ENCODE measurements at places on chromosomes 11 and 22. TPM values are rescaled to one million over a fixed set of nuclear protein-coding genes. Genes with fewer than 3 reads are reported as not detected.

DNA sequence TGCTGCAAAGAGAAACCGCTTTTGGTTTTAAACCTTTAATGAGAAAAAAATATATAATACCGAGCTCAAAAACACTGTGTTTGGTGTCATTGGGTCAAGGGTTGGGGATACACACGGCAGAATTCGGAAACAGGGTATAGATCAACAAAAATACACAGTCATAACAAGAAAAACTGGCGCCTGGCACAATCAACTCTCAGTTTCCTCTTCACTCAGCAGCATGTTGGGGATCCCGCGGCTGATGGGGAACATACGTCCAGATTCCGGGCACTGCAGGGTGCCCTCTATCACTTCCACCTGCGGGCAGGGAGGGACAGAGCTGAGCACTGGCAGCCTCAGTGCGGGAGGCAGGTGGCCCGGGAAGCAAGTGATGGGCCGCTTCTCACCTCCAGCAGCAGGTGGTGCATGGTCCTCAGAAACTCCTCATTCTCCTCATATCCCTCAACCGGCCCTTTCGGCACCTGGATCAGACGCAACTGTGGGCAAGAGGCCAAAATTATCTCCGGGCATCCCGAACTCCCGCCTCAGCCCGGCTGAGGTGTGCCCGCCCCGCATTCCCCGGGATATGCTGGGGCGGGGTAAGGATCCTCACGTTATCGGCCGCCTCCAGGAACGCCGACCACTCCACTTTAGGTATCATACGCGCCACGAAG, 561 bp downstream of the TRMT112 start:
- DNase-seq: peak; percentile 73
- H3K4me3 ChIP-seq: peak overlapping the region; percentile 99
- no peaks in the 10 kb centered on the region for H3K27me3 ChIP-seq
- H3K27ac ChIP-seq: peak overlapping the region; percentile 97

DNA sequence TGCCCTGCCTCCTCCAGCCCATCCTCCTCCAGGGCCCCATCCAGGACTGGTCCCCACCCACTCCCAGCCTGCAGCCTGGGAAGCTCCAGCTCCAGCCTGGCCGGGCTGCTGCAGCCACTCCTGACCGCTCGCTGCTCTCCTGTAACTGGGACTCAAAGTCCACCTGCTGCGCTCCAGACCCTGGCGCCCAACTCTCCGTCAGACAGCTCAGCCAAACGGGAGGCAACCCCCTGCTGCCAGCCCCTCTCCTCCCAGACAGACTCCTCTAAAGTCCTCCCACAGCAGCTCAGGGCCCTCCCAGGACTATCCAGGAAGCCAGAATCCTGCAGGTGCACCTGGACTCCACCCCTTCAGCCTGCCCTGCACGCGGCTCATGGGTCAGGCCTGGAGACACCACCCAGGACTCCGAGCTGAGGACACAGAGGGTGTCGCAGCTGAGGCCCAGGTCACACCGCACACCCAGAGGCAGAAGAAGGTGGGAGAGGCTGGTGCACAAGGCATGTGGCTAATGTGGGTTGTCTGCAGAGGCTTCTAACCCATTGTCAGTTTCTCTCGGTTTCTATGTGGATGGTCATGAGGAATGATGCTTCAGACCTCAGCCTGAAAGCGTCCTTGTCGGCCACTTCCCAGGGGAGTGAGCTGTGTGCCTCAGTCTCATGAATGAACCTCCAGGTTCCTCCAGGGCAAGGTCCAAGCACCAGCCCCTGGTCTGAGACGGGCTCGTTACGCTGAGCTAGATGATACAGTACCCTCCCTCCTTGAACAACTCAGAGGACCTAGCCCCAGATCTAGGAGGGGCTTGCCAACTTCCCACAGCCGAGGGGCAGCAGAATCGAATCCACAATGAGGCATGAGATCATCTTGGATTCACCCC, 1514.8 kb downstream of the TBC1D22A start:
- H3K4me1 ChIP-seq: no peaks in the 10 kb centered on the region
- no peaks in the 10 kb centered on the region for H3K36me3 ChIP-seq
- H3K4me3 ChIP-seq: no peak overlapping the region
- H3K27me3 ChIP-seq: no peaks in the 10 kb centered on the region
- no peak for DNase-seq

DNA sequence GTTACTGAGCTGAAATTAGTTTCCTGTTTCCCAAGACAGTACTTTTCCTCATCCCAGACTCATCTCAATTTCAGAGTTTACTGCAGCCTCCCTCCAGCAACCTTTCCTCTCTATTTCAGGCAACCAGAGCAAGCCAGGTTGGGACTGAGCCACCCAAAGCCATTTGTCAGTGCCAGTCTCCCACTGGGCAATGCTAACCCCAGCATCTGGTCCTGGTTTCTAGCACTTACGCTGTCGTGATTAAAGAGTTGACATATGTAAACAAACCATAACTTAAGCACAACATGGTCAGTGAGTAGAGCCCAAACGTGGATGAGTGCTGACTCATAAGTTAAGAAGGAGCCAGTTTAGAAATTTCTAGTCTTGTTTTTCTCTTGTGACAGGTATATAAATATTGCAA, 119.6 kb upstream of the BLID start:
- no peak overlapping the region for H3K27ac ChIP-seq
- H3K27me3 ChIP-seq: no peaks in the 10 kb centered on the region
- no peak for DNase-seq
- H3K4me1 ChIP-seq: peaks cover 6% of the 10 kb centered on the region
- H3K4me3 ChIP-seq: no peak overlapping the region

DNA sequence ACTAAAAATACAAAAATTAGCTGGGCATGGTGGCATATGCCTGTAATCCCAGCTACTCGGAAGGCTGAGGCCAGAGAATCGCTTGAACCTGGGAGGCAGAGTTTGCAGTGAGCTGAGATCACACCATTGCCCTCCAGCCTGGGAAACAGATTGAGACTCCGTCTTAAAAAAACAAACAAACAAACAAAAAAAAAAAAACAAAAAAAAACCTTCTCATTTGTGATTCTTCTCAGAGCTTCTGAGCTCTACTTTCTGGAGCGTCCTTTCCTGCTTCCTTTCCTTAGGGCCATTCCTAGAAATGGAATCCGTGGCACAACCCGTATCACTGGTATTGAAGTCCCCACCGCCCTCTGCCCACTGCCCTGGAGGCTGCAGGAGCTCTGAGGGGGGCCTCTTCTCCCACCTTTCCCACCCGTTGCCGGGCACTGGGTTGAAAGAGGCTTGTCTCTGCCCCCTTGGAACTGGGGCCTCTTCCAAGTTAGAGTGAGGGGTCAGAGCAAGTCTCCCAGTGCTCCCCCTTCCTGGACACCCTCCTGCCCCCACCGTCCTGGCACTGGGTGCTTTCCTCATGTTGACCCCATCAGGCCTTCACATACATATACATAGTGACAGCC, 2.0 kb upstream of the SHISA8 start:
- H3K27me3 ChIP-seq: peaks cover 50% of the 10 kb centered on the region
- H3K4me3 ChIP-seq: no peak overlapping the region
- H3K36me3 ChIP-seq: no peaks in the 10 kb centered on the region
- H3K4me1 ChIP-seq: peaks cover 10% of the 10 kb centered on the region

DNA sequence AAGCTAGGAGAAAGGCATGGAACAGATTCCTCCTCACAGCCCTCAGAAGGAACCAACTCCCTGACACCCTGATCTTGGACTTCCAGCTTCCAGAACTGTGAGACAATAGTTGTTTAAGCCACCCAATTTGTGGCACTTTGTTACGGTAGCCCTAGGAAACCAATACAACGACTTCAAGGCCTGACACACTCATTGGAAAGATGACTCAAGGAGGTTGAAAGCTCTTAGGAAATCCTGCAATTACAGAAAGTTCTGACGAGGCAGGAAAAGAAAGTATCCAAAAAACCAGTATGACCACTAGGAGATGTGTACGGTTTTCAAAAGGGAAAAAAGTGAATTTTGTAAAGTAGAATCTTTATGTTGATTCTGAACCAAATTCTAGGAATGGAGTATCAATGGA, 161.4 kb downstream of the SWAP70 start:
- peak overlapping the region; percentile 71 for H3K27ac ChIP-seq
- H3K4me1 ChIP-seq: peaks cover 28% of the 10 kb centered on the region
- H3K27me3 ChIP-seq: no peaks in the 10 kb centered on the region
- H3K4me3 ChIP-seq: no peak overlapping the region

GRCh38 chr11:19316434-19316833, 75.7 kb upstream of the E2F8 start:
- no peak overlapping the region for H3K27ac ChIP-seq
- peaks cover 22% of the 10 kb centered on the region for H3K27me3 ChIP-seq
- H3K4me1 ChIP-seq: no peaks in the 10 kb centered on the region
- H3K4me3 ChIP-seq: no peak overlapping the region
- DNase-seq: no peak

GRCh38 chr11:15967966-15968365, 388.4 kb downstream of the SOX6 start:
- H3K36me3 ChIP-seq: no peaks in the 10 kb centered on the region
- H3K27ac ChIP-seq: peak overlapping the region; percentile 92
- H3K27me3 ChIP-seq: no peaks in the 10 kb centered on the region
- H3K4me3 ChIP-seq: no peak overlapping the region
- peaks cover 26% of the 10 kb centered on the region for H3K4me1 ChIP-seq

DNA sequence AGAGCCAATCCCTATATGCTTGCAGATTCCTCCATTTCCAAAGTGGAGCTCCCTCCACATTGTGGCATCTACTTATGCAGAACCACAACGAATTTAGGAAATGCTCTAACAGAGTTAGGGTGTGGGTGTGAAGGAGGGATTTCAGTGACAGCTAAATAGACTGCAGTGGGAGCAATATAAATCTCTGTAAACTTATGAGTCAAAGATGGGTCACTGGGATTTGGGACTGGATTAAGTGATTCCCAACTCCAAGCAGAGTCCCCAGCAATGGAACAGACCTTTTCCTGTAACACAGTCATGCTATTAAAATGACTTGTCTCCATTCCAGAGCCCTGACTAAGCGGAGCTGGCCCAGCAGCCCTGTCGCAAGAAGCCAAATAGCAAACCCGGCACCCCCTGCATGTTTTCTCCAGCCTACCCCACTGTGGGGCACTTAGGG, 36.6 kb downstream of the RPL27A start:
- peak; percentile 96 for DNase-seq
- no peaks in the 10 kb centered on the region for H3K27me3 ChIP-seq
- H3K4me1 ChIP-seq: peaks cover 46% of the 10 kb centered on the region
- peak overlapping the region; percentile 48 for H3K4me3 ChIP-seq
- peak overlapping the region; percentile 91 for H3K27ac ChIP-seq

DNA sequence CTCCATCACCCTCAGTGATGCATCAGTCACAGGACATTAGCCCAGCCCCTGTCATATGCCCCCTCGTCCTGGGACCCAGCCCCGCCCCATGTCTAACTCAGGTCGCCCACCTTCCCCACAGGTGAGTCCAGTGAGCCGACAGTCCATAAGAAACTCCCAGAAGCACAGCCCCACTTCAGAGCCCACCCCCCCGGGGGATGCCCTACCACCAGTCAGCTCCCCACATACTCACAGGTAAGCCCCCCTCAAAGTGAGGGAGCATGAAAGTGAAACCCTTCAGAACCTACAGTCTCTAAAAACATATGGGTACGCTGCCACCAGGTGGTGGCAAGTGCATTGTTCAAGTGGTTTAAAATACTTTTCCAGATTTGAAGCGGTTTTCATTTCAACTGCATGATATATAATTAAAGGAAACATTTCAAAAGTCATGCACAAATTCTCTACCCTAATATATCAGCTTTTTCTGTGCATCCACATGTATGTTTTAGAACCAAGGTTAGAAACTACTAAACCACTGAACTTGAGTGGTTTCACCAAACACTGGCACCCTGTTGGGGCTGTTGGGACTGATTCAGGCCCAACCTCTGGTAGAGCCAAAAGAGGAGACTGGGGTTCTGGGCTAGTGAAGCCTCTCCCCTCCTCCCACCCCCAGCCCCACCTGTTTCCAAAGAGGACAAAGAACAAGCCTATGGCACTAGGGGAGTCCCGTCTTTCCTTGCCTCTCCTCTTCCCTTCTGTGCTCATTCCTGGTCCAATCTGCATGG, 17.3 kb downstream of the EPS8L2 start:
- no peaks in the 10 kb centered on the region for H3K36me3 ChIP-seq
- no peak overlapping the region for H3K4me3 ChIP-seq
- DNase-seq: peak; percentile 96
- no peak overlapping the region for H3K27ac ChIP-seq
- H3K27me3 ChIP-seq: peaks cover 6% of the 10 kb centered on the region
- peaks cover 9% of the 10 kb centered on the region for H3K4me1 ChIP-seq

GRCh38 chr11:17415523-17416104, 27.2 kb upstream of the KCNJ11 start:
- H3K27ac ChIP-seq: no peak overlapping the region
- H3K4me3 ChIP-seq: no peak overlapping the region
- H3K4me1 ChIP-seq: no peaks in the 10 kb centered on the region

GRCh38 chr11:42257534-42257933, 798.1 kb upstream of the LRRC4C start:
- no peaks in the 10 kb centered on the region for H3K36me3 ChIP-seq
- no peaks in the 10 kb centered on the region for H3K4me1 ChIP-seq
- no peak overlapping the region for H3K27ac ChIP-seq

DNA sequence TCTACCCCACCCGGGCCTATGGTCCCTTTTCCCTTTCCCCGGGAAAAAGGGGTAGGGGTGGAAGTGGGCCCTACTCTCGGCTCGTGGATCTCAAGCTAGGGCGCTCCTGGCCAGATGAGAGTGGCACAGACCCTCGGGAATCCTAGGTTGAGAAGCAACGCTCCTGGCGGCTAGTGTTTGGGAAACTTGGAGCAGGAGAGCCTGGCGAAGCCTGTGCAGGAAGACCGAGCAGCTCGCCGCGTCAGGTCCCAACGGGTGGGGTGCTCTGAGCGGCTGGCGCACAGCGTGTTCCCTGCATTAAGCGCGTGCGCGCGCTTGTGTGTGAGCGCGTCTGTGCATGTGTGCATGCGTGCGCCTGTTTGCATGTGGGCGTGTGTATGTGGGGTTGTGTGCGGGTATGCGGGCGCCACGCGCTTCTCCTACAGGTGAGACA, 7.1 kb upstream of the FLI1 start:
- no peaks in the 10 kb centered on the region for H3K36me3 ChIP-seq
- peaks cover 21% of the 10 kb centered on the region for H3K4me1 ChIP-seq
- H3K27me3 ChIP-seq: peaks cover 52% of the 10 kb centered on the region
- peak; percentile 88 for DNase-seq
- H3K4me3 ChIP-seq: peak overlapping the region; percentile 62
- H3K27ac ChIP-seq: no peak overlapping the region

DNA sequence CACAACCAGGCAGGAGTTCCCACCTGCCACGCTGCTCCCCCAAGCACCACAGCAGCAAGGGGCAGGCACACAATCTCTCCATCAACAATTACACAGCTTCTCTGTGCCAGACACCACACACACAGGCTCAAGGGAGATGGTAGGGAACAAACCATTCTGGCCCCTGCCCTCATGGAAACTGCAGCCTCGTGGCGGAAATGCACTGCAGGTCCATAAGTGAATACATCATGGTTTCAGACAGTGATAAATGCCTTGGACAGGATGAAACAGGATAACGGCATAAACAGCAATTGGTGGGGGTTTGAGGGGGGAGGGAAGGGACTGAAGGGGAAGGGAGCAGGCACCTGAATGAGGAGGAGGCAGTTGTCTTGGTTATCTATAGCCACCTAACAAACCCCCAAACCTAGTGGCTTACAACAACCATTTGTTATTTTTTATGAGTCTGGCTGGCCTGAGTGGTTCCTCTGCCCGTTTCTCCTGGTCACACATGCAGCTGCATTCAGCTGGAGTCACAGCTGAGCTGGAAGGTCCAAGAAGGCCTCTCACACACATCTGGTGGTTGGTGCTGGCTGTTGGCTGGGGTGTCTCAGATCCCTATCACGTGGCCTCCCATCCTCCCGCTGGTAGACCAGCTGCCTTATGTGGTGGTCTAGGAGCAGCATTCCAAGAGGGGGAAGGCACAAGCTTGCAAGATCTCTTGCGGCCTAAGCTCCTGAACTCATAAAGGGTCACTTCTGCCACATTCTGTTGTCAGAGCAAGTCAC, 15.0 kb upstream of the YWHAH start:
- DNase-seq: no peak
- peaks cover 18% of the 10 kb centered on the region for H3K27me3 ChIP-seq
- H3K4me1 ChIP-seq: no peaks in the 10 kb centered on the region
- H3K27ac ChIP-seq: no peak overlapping the region

The C11orf16 gene
- total RNA-seq: not detected

The KCNJ4 gene
- not detected for total RNA-seq

The UBASH3B gene
- total RNA-seq: 21.4 TPM

The IL18BP gene
- total RNA-seq: 4.4 TPM
